ENCODE measurements at places on chromosomes 2 and 18. TPM values are rescaled to one million over a fixed set of nuclear protein-coding genes. Genes with fewer than 3 reads are reported as not detected.

GRCh38 chr2:237693291-237693994, 66.1 kb downstream of the LRRFIP1 start:
- peak overlapping the region; percentile 97 for H3K4me3 ChIP-seq
- H3K27ac ChIP-seq = peak overlapping the region; percentile 100
- H3K27me3 ChIP-seq = no peaks in the 10 kb centered on the region
- DNase-seq = peak; percentile 73
- peaks cover 64% of the 10 kb centered on the region for H3K4me1 ChIP-seq

GRCh38 chr18:72539901-72540300, 4.2 kb downstream of the CBLN2 start:
- H3K27me3 ChIP-seq = peaks cover 41% of the 10 kb centered on the region
- DNase-seq = no peak
- no peak overlapping the region for H3K4me3 ChIP-seq
- H3K36me3 ChIP-seq = no peaks in the 10 kb centered on the region

RETREG2 gene
- total RNA-seq = 76.3 TPM

DNA sequence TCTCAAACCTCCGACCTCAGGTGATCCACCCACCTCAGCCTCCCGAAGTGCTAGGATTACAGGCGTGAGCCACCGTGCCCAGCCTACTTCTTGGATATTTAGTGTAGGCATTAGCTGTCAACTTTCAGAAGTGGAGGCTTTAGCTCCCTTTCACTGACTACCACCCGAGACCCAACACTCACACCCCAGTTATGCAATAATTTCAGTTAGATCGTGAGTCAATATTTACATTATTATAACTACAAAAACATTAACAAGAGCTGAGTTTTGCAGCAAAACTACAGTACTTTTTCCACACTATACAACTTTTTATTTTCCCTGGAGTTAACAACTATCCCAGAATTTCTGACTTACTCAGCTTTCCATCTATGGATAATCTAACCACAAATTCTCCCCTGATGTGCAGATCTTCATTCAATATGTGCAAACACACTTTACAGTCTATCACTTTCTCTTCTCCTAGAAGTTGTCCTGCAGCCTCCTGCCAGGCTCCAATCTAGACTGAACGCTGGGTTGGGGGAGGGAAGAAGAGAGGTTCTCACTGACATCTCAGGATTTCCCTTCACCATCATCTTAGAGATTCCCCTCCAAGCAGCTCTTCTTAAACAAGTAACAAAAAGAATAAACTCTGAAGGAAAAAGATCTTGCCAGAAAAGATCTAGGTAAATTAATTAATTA, 10.1 kb downstream of the TBC1D8 start:
- H3K4me3 ChIP-seq = no peak overlapping the region
- no peaks in the 10 kb centered on the region for H3K4me1 ChIP-seq
- no peak for DNase-seq
- H3K27me3 ChIP-seq = no peaks in the 10 kb centered on the region
- no peaks in the 10 kb centered on the region for H3K36me3 ChIP-seq

TAF4B gene
- 9.5 TPM for total RNA-seq

- H3K4me3 ChIP-seq = no peak overlapping the region
- peaks cover 21% of the 10 kb centered on the region for H3K36me3 ChIP-seq
- no peaks in the 10 kb centered on the region for H3K27me3 ChIP-seq
- H3K27ac ChIP-seq = no peak overlapping the region
- no peaks in the 10 kb centered on the region for H3K4me1 ChIP-seq
Measured at GRCh38 chr2:112239862-112240261, 15.0 kb downstream of the ZC3H8 start.

DNA sequence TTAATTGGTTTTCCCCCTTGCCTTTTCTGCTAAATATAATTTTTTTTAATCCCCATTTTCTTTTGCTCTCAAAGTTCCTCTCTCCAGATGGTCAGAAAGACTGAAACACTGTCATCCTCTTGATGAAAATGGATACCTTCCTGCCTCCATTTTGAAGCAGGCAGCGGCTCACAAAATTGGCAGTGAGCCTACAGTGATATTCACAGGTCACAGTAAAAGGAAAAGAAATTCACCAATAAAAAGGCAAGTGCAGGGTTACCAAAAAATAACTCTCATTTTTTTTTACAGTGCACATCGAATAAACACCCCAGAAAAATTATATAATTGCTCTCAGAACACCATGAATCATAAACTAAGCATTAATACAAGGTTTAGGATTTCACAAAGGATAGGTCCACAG, 307.5 kb downstream of the TCF4 start:
- no peak overlapping the region for H3K27ac ChIP-seq
- H3K4me1 ChIP-seq = peaks cover 10% of the 10 kb centered on the region
- no peak for DNase-seq
- H3K36me3 ChIP-seq = peaks cover 14% of the 10 kb centered on the region

DNA sequence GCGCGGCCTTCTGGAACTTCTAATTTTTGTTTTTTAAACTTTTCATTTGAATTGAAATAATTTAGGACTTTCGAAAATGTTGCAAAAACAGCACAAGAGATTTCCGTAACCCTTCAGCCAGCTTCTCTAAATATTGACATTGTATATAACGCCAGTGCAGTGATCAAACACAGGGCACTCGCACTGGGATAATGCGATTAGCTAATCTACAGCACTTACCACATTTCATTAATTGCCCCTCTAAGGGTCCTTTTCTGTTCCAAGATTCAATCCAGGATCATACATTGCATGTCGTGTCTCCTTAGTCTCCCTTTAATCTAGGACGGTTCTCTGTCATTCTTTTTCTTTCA, 343 bp upstream of the CD302 start:
- H3K4me3 ChIP-seq = peak overlapping the region; percentile 43
- H3K27me3 ChIP-seq = peaks cover 13% of the 10 kb centered on the region
- peak overlapping the region; percentile 89 for H3K27ac ChIP-seq

DNA sequence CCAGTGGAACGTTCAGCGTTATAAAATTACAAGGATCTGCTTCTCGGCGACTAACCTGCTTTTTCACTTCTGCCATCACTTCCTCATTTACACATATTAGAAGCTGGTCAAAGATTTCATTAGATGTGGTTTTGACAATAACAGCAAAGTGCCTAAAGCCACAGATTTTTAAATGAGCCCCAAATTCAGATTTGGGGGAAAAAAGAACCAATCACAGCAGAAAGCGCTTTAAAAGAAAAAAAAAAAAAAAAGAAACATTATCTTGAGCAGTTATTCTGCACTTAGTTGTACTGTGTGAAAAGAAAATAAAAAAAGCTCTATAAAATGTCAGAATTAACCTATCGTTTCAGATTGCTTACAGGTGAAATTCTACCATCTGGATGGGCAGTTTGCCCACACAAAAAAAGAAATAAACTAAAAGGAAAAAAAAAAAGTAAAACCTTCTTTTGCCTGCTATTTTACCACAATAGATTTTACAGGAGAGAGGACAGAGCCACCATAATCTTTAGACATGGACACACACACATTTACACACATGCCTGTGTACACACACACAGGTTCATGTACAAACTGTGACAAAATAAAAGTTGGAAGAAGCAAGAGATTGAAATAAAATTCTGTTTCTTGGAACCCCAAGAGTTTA, 167.2 kb downstream of the TCF4 start:
- H3K4me1 ChIP-seq = peaks cover 31% of the 10 kb centered on the region
- peak overlapping the region; percentile 60 for H3K27ac ChIP-seq
- no peaks in the 10 kb centered on the region for H3K27me3 ChIP-seq
- DNase-seq = no peak
- H3K36me3 ChIP-seq = no peaks in the 10 kb centered on the region

EGR4 gene
- not detected for total RNA-seq

- no peaks in the 10 kb centered on the region for H3K4me1 ChIP-seq
- H3K36me3 ChIP-seq = no peaks in the 10 kb centered on the region
- DNase-seq = no peak
- no peak overlapping the region for H3K27ac ChIP-seq
Measured at GRCh38 chr2:181095486-181095885, 115.1 kb downstream of the UBE2E3 start.

DNA sequence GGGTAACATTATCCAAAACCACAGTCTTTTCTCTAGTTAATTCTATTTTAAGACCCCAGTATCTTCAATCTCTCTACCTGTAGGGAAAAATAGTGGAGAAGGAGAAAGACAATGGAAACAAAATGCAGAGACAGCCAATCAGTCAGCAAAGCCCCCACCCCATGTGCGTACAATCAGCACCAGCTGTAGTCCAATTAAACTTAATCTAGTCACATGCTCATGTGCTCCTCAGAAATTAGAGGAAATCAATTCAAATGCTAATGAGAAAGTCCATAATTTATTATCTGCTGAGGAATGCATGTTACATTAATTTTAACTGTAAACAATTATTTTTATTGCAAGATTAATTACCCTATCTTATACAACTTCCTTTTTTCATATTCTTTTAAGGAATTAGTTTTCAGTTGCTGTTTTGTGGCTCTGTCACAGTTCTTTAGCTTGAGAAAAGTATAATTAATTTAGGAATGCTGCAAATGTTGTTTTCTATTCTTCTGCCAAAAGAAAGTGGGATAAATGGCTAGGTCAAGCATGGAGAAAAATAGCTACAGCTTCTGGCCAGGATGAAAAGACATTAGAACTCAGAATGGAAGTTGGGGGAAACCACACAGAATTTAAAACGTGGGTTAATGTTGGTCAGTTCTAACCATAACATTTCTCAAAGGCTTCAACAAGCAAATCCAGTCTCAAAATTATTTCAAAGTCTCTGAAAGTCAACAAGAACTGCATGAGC, 232.4 kb upstream of the HNRNPA3 start:
- no peaks in the 10 kb centered on the region for H3K36me3 ChIP-seq
- H3K27me3 ChIP-seq = peaks cover 4% of the 10 kb centered on the region
- no peak overlapping the region for H3K4me3 ChIP-seq
- no peak for DNase-seq
- no peaks in the 10 kb centered on the region for H3K4me1 ChIP-seq

GULP1 gene
- 16.6 TPM for total RNA-seq

ALLC gene
- total RNA-seq = not detected

DNA sequence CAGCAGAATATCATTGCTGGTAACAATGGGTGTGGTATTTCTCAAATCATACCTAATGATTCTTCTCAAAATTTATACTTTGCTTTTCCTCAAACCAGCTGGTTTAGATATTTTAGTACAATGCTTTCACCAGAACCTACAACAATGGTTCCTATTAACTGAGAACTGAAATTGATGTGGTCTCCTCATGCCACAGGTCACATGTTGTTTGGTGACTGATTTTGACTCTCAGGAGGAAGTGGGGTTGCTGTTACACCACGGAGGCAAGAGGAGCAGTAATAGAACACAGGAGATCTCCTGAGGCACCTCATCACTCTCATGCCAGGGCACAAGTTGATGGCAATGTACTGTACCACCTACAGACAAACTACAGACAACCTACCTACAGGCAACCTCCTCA, 3.0 kb upstream of the CEP68 start:
- no peak for DNase-seq
- H3K27ac ChIP-seq = peak overlapping the region; percentile 49
- peaks cover 54% of the 10 kb centered on the region for H3K4me1 ChIP-seq
- H3K36me3 ChIP-seq = no peaks in the 10 kb centered on the region

DNA sequence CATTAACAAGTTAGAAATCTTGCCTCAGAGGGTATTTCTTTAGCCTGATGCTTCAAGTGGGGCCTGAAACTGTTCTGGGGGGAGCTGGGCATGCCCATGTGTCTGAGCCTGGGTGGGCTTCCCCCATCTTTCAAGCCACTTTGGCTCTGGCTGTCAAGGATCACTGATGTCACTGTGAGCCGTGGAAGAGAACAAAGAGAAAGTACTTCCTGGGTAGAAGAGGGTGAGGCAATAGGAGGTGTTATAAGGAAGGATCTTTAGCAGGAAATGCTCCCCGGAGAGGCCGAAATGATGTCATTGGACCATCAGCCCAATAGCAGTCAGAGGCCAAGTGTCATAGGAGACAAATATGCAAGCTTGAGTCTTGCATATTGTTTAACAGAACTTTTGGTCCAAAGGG, 228.4 kb upstream of the MEX3C start:
- H3K27ac ChIP-seq = no peak overlapping the region
- H3K36me3 ChIP-seq = no peaks in the 10 kb centered on the region
- H3K4me1 ChIP-seq = no peaks in the 10 kb centered on the region
- no peak for DNase-seq
- H3K27me3 ChIP-seq = no peaks in the 10 kb centered on the region

DNA sequence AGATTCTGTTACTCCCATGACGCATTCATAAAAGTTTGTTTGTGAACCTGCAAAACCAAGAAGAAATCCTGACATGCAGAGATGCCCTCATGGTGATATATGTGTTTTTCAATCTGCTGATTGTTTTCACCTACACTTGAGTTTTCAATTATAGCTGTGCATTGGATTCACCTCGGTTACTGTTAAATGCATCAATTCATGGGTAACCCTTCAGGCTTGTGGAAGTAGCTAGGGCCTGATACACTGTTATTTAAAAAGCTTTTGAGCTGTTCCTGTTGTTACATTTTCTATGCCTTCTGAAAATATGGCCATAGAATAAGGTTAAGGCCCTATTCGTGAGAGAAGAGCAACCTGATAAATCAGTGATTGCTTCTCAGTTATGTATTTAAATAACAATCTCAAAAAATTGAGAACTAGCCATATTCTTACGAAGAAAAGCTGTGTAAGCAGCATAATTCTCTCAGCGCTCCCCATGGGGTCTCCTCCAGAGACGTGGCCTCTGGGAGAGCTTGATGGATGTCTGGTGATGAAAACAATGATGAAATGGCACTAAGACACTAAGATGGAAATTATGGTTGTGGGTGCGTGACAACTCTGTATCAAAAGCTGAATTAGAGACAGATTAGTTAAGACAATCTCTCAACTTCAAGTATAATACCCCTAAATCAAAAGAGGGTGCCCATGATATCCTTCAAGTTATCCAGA, 60.5 kb downstream of the RIT2 start:
- H3K27ac ChIP-seq = no peak overlapping the region
- H3K27me3 ChIP-seq = no peaks in the 10 kb centered on the region
- no peak for DNase-seq
- no peak overlapping the region for H3K4me3 ChIP-seq

DNA sequence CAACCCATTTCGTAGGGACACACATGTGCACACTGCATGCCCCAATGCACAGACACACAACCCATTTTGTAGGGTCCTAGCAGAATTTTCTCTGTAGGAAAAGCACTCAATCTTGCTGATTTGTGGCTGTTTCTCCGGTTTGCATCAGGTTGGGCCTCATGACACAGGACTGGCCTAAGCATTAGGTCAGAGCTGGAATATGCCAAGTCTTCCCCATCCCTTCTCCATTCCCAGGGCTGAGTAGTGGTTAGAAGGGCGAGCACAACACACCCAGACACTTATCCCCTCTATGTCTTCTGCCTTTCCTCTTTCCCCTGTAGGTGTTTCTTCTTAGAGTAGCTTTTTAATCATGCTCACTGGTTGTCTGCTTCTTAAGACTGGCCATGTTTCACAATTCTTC, 295.9 kb downstream of the SOX11 start:
- no peaks in the 10 kb centered on the region for H3K36me3 ChIP-seq
- H3K27ac ChIP-seq = no peak overlapping the region
- no peak overlapping the region for H3K4me3 ChIP-seq
- no peaks in the 10 kb centered on the region for H3K4me1 ChIP-seq
- H3K27me3 ChIP-seq = no peaks in the 10 kb centered on the region
- DNase-seq = no peak

MOB4 gene
- total RNA-seq = 15.5 TPM

DSG4 gene
- not detected for total RNA-seq

- no peaks in the 10 kb centered on the region for H3K27me3 ChIP-seq
- no peak for DNase-seq
- peaks cover 6% of the 10 kb centered on the region for H3K4me1 ChIP-seq
- H3K27ac ChIP-seq = no peak overlapping the region
Measured at GRCh38 chr2:241619597-241620418, 17.1 kb downstream of the THAP4 start.

TLX2 gene
- total RNA-seq = not detected

C1QL2 gene
- not detected for total RNA-seq
